ENCODE measurements at places on chromosomes 1 and 21.

DNA sequence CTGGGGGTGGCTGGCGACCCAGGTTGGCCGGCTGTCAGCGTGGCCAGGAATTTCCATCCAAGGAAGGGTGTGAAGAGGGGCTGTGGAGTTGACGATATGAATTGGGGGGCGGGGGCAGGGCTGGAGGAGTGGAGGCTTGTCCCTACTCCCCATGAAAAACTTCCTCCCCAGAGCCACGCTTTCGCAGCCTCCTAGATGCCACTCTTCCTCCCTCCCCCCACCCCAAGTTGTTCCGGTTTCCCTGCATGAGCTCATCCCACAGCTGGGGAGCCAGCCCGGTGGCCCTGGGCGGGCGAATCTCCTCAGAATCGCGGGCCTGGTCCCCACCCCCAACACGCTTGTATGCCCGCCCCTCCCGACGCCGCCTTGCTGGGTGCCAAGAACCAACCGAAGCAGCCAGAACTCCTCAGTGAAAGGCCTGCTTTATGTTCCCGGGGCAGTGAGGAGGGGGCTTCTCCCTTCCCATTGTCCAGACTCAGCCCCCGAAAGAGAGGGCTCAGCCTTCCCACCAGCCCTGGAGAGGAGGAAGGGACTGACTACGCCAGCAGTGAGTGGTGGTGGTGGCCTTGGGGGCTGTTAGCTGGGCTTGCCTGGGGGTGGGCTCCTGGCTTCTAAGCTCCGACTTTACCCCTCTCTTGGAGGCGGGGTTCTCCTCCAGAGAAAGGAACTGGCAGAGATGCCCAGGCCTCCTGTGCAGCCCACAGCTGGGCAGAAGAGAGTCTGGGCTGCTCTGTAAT, 1.8 kb upstream of the CSMD2 start:
- no peak for DNase-seq

GRCh38 chr1:98791498-98791897, 130.0 kb downstream of the SNX7 start:
- no peak for DNase-seq

DNA sequence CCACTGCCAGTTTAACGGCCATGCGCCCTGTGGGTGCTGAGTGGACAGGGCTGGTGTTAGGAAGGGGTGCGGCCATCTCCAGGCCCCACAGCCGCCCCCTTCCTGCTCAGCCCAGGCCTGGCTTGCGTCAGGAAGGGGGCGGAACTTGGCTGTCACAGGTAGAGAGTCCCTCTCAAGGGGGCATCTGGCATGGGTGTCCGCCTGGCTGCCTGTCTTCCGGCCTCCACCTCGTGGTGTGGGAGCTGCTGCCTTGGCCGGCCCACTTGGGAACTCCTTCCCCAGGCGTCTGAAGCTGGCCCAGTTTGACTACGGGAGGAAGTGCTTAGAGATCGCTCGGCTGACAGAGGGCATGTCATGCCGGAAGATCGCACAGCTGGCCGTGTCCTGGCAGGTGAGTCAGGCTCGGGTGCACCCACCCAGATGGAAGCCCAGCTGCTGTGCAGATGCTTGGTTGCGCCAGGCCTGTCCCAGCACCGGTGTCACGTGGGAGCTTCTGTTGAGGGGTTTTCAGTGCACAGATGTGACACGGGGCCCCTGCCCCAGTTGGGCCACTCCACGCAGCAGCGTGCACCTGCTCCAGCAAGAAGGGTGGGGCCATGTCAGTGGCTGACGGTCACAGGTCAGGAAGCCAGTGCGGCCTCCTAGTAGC, 9.1 kb upstream of the ATAD3B start:
- peak; percentile 29 for DNase-seq

DNA sequence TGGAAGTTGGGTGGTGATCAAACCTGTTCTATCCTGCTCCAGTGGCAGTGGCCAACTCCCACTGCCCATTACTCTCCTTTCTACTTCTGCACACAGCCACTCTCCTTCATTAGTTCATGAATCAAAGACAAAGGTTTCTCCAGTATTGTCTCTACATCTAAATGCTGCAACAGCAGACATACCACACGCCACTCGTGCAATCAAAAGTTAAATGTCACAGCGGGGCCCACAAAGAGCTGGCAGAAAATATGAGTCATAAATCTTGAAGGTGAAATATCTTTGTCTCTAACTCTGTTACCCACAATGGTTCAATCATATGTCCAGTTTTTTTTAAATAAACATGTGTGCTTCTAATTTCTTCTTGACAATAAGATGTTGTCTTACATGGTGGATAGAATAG, 13.3 kb downstream of the APCS start:
- no peak for DNase-seq

DNA sequence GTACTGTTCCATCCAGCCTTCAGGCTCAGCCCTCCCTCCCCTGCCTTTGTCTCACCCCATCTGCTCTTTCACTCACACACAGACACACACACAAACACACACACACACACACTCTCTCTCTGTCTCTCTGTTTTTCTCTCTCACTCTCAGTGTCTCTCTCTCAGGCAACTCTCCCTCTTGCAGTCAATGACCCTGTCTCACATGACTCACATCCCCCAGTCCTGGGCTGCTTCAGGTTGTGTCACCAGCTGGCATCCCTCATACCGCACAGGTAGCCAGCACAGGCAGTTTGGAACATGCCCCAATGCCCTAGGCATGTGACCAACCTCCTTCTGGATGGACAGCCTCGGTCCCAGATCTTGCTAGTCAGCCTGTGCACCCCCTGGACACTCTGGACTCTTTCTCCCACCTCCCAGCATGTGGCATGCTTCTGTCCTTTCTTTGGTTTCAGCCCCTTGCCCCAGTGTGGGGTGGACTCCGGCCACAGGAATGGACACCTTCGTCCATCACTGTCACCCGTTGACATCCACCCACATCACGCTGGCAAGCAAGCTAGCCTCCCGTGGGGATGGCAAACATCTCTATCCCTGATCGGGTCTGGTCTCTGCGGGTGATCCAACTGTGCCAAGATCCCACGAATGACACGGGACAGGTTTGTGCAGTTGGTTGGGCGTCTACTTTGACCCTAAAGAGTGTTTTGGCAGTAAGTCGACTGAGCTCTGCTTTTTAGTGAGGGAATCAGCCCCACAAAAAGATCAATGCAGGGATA, 23.4 kb upstream of the FCGR2A start:
- no peak for DNase-seq

DNA sequence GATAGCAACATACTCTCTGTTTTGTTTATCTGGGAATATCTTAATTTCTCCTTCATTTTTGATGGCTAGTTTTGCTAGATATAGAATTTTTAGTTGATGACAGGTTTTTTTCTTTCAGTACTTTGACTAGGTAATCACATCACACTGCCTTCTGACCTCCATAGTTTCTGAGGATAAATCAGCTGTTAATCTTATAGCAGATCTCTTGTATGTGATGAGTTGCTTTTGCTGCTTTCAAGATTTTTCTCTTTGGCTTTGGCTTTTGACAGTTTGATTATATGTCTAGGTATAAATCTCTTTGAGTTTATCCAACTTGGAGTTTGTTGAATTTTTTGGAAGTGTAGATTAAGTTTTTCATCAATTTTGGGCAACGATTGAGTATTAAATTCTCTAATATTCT, 142.6 kb downstream of the ZNF644 start:
- peak; percentile 5 for DNase-seq

GRCh38 chr1:76949503-76949902, 82.2 kb downstream of the ST6GALNAC5 start:
- DNase-seq: no peak

DNA sequence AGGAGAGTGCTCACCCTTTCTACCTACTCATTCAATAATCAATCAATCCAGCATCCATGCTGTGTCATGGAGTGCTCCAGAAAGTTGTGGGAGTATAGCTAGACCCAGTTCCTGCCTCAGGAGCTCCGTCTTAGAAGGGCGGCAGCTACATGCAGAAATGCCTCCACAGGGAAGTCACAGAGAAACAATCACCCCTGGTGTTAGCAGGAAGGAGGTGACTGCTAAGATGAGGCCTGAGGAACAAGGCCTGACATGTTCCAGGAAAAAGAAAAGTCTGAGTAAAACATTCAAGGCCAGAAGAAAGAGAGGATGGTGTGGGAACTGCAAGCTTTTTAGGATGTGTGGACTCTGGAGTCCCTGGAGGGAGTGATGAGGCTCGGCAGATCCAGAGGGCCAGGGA, 142.5 kb upstream of the MAGI3 start:
- no peak for DNase-seq

- DNase-seq: no peak
Measured at GRCh38 chr1:242522996-242523718, 1.3 kb downstream of the PLD5 start.

- DNase-seq: no peak
Measured at GRCh38 chr1:226498640-226499008, 49.9 kb upstream of the STUM start.

GRCh38 chr1:230487773-230488428, 61.8 kb upstream of the PGBD5 start:
- no peak for DNase-seq

DNA sequence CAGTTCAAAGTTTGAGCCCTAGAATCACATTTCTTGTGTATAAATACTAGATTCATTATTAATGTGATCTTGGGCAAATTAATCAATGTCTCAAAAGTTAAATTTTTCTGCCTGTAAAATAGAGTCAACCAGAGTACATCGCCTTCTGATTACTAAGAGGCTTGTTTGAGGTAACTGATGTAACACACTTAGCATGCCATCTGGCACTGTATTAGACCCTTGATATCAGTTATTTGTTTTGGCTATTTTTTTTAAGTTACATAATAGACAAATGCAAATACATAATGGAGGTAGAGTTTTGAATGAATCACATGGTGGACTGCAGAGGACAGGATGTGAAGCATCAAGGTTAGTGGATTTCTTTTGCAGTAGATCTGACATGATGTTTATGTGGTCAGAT, 298.4 kb downstream of the ADGRL2 start:
- peak; percentile 25 for DNase-seq

GRCh38 chr21:39232861-39233291, 49.6 kb upstream of the PSMG1 start:
- DNase-seq: peak; percentile 10

DNA sequence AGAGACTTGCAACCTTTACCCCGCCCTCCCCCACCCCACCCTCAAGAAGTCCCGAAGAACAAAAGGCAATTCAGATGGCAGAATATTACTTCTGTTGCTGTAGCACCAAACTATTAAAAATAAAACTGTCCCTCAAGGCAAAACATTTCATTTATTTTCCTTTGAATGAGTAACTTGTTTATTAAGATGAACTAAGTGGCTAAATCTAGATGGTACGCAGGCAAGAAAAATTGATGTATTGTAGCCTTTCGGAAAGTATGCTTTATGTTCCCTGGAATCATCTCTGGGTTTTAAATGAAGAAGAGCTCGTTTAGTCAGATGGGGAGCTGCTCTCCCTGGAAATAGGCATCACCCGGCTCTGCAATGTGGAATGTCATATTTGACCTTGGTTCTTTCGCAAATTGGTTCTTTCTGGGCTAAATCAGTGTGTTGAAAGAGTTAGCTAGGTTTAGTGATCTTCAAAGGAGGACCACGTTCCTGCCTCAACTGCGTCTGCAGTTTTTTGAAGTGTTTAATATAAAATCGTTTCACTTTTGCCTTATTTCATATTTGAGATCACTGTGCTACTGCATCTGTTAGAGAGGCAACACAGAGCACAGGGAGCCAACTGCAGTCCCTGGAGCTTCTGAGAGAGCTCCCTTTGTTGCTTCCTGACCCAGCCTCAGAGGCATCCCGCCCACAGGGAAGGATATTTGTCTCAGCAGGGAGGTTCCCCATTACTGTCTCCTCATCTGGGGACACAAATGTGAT, 61.8 kb downstream of the KIF26B start:
- DNase-seq: no peak

- no peak for DNase-seq
Measured at GRCh38 chr1:200974711-200975110, 48.8 kb downstream of the KIF21B start.

GRCh38 chr1:54354899-54355298, 51.3 kb downstream of the SSBP3 start:
- DNase-seq: no peak

DNA sequence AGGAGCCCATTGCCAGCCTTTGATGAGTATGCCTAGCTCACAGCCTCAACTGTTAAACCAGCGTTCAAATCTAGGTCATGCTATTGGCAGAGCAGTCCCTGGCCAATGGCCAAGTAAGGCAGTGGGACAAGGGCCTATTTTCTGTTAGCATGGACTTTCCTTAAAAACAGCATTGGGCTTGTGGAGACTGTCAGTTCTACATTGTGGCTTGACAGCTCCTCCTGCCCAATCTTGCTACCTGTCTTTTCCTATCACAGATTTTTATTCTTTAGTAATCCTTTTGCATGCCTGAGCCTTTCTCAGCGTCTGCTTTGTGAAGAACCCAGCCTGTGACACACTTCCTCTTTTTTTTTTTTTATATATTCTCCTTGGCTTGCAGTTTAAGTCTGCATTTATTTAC, 56.4 kb downstream of the DIP2A start:
- peak; percentile 65 for DNase-seq

Measured in fibroblast of the aortic adventitia (primary cell).